SIG-M5 (cell line): ENCODE measurements at places on chromosomes 5 and 9.

DNA sequence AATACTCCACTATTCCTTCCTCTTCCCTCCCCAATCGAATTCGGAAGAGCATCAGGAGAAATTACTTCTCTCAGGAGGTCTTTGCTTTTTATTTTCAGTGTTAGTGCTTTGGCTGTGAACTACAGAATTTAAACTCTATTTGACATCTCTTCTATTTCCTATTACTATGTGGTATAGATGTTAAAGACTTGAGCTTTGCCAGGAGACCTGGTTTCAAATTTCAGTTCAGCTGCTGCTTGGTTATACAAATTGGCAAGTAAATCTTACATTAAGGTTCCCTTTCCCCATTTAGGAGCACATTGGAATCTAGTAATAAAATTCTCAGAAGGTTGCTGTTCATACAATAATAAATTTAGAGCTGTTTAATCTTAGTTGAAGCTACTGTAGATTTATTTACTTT is 13.1 kb downstream of the UHRF2 start:
- no peak for DNase-seq

DNA sequence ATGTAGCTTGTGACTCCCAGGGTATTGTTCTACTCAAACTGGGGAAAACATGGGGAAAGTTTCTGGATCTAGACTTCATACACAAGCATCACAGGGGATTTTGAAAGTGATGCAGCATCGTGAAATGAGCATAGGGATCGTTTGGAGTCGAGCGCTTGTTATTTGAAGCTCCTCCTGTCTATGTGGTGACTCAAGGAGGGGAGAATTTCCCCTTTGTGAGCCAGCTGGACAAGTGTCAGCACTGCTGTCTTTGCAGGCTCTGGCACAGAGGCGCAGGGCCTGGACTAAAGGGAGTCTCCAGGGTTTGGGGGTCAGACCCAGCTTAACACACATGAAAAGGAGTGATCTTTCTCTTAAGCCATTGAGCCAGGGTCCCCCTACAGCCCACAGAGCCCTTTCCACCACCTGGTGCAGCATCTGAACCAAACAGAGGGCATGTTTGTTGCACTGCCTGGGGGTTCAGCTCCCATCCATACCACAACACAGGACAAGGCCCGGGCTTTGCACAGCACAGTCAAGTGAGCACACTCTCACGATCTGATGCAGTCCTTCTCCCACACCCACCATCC is 51.0 kb downstream of the IRF1 start:
- DNase-seq, result no peak

DNA sequence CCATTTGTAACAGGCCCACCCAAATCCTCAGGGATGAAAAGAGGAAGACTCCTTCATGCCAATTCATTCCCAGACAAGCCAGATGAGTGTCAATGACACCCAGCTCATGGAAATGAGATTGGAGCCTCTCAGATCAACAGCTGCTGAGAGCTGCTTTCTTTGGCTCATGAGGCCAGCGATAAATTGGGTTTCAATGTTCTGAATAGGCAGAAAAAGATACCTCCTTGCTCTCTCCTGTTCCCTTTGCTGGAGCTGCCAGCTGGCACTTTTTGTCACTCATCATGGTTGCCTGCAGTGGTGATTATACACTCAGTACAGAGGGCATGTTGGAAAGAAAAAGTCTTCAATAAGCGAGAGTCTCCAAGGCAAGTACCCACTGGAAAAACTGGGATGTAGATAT is 47.1 kb downstream of the SH3RF2 start:
- DNase-seq, result no peak

DNA sequence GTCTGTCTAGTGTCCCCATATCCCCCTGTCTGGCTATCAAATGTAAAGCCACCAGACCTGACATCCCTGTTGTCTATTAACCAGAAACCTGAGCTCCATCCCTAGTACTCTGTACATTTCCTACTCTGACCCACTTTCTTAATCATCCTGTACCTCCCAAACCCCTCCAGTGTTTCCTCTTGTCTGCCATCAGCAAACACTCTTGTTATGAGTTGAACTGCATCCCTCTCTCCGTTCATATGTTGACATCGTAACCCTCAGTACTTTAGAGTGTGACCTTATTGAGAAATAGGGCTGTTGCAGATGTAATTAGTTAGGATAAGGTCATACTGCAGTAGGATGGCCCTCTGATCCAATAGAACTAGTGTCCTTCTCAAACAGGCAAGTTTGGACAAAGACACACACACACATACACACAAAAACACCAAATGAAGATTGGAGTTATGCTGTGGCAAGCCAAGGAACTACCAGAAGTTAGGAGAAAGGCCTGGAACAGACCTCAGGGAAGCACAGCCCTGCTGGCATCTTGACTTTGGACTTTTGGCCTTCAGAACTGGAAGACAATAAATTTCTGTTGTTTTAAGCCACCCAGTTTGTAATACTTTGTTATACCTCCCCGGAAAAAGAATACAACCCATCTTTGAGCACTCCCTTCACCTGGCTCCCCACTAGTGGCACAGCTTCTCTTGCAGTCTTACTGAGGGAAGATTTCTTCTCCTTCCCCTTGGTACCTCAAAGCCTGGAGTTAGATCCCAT is 180.0 kb upstream of the PTGER4 start:
- DNase-seq, result no peak

DNA sequence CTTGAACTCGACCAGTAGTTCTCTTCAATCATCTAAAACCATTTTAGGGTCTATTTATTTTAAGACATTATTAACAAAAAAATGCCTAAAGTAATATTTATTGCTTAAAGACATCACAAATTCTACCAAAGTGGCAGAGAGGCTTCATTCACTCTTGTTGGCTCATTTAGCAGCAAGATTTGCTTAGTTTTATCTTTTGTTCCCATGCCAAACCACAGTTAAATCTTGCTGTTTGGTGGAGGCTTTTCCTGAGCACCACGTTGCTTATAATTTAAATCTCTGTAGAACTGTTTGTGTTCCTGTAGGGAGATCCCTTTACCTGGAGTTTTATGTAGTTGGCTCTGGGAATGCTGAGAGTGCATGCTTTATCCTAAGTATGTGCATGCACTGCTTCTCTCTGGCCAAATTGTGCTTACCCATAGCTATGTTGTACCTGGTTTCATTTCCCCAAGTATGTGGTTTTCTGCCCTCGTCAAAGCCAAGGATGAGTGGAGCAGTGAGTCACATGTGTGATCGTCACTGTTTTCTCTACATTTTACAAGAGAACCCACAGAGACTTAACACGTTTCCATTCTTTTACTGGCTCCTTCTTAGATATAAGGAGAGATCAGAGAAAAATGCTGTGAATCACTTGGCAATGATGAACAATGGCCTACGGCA is 42.1 kb upstream of the MAST4 start:
- DNase-seq, result peak; percentile 11

- no peak for DNase-seq
These were observed 1.1 kb downstream of the ECM2 start for GRCh38 chr9:92534674-92535073.

- no peak for DNase-seq
These were observed 167.3 kb downstream of the SEC61B start for GRCh38 chr9:99389087-99390033.

DNA sequence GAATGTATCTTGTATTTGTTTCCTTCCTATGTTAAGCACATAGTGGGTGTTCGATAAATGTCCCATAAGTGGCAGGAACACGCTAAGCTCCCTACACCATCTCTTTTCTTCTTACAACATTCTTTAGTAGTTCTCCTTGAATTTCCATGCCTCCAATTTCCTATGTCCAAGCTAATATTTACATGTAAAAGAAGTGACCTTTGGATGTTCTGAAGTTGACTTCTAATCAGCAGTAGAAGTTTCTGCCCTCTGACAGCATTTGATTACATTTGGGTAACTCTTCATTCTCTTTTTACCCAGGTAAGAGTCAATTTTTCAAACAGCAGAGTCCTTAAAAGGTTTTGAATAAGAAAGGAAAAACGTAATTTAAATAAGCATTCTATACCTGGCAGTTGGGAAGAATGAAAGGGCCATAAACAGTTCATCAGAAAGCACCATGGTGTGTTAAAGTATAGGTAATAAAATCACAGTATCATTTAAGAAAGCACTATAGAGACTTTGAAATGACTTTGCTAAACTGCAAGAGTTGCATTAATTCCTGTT is 78.9 kb downstream of the TRPM3 start:
- DNase-seq, result no peak

DNA sequence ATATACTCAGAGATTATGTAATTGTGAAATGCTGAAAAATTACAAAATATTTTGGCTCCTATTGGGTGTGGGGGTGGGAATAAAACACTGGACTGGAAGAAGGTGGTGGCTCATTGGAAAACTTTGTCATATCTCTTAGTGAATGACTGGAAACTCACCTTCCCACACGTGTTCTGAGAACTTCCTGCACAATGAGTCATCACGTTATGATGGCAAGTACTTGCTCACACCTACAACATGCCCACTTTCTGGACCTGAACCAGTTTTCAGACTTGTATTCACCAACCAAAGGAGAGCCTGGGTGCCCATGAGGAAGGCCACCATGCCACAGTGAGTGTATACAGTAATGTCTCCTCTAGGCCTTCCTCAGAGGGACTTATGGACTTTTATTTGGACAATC is 294.8 kb downstream of the ASTN2 start:
- no peak for DNase-seq

GRCh38 chr9:114837923-114838322 is 32.1 kb upstream of the TNFSF15 start:
- no peak for DNase-seq

DNA sequence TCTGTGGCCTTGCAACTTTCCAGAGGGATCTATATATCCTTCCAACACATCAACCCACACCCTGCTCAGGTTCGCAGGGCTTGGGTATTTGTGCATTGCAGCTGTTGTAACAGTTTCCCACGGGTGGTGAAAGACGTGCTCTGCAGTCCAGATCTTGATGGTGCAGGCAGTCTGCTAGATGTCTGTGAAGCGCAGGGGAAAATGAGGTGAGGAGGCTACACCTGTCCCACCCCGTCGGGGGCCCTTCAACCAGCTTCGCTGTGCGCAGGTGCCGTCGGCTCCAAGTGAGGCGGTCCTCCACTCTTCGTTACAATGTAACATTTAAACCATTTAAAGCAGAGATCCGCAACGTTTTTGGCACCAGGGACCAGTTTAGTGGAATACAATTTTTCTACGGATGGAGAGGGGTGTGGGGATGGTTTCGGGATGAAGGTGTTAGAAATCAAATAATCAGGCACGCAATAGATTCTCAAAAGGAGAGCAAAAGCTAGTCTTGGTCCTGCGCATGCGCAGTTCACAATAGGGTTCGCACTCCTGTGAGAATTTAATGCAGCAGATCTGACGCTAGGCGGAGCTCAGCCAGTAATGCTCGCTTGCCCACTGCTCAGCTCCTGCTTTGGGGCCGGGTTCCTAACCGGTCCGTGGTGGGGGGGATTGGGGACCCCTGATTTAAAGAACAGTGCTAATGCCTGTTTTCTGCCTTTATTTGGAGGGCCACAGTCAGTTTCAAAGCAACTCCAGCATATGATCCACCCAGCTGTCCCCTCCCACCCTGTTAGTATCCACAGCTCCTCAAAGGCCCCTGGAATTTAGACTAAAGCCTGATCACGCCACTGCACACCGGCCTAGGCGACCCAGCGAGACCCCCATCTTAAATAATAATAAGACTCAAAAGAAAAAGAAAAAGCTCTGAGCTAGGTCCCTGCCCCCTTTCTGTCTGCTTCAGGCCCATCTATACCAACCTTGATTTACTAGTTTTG is 97.1 kb upstream of the SELENOP start:
- DNase-seq, result peak; percentile 21

DNA sequence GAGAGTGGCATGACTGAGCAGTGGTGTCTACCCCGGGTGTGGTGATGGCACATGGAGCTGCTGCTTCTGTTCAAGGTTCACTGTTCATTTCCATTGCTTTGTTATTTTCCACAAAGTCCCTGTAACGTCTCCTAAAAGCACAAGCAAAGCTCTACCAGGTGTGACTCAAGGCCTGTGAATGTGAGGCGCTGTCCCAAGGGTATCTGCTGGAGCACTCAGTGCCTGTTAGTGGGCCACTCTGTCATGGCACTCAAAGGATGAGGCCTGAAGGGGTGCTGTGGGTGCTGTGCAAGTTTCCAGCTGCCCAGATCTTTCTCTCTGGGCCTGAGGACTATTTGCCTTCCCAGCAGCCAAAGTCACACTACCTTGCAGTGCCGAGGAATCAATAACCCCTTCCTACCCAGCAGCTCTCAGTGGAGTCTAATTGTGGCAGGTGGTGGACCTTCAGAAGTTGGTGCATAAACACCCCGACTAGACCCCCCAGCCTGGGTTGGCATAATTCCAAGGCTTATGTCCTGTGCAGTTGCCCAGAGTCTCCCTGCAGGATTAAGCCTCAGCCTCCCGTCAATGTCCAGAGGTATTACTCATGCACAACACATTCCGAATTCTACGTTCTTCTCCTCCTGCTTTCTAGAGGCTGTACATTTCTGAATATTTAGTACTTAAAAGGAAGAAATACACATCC is 17.4 kb upstream of the PTCH1 start:
- no peak for DNase-seq

- DNase-seq, result no peak
These were observed 49.8 kb downstream of the PRKACG start for GRCh38 chr9:68964102-68964541.

- no peak for DNase-seq
These were observed 261.5 kb downstream of the DTWD2 start for GRCh38 chr5:118726891-118727290.

GRCh38 chr5:6289239-6289638 is 89.1 kb downstream of the MED10 start:
- DNase-seq, result no peak

DNA sequence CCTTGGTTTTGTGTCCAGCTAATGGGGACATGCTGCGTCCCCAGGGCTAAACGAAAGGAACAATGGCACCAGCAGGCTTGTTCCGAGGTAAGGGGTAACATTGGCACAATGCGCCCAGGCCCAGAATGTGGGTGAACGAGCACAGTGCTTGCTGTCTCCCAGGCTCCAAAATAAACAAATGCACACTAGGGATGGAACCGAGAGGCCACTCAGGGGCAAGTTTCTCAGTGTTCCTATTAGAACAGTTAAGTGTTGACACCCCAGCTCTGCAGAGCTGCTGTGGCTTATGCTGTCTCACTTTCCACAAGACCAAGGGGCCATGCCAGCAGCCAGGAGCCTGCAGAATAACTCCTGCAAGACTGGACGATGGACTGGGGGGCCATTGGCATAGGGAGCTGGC is 492.4 kb downstream of the GADD45G start:
- DNase-seq, result no peak

GRCh38 chr9:89756891-89757537 is 152.2 kb downstream of the GADD45G start:
- DNase-seq, result no peak
